ENCODE measurements at places on chromosomes 11 and 22. TPM values are rescaled to one million over a fixed set of nuclear protein-coding genes. Genes with fewer than 3 reads are reported as not detected.
A peak's percentile ranks its signal among the peaks of the same experiment; 100 is the strongest.

DNA sequence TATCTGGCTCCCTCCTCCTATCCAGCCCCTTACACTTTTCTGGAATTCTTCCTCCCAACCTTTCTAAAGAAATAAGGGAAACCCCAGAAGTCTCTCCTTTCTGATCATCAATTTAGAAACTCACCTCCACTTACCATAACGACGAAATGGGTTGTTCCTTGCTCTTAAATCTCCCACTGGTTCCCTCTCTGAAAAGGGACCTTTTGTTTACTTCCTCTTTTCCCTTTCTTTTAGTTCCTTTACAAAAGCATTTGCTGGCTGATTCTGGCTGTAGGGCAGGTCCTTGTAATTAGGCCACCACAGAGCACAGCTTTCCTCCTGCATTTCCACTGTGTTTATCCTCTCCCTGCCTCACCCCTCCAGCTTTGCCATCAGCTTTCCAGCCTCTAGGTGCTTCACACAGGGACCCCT, 12.0 kb downstream of the JAML start:
- H3K27me3 ChIP-seq = no peaks in the 10 kb centered on the region
- DNase-seq = no peak
- H3K4me1 ChIP-seq = peaks cover 6% of the 10 kb centered on the region
- H3K4me3 ChIP-seq = no peak overlapping the region
- H3K36me3 ChIP-seq = no peaks in the 10 kb centered on the region
- peak overlapping the region; percentile 31 for H3K27ac ChIP-seq

The PRAME gene
- not detected for total RNA-seq

GRCh38 chr11:5712507-5712906, 22.9 kb downstream of the TRIM22 start:
- no peak for DNase-seq
- H3K4me3 ChIP-seq = no peak overlapping the region
- no peaks in the 10 kb centered on the region for H3K4me1 ChIP-seq
- no peaks in the 10 kb centered on the region for H3K27me3 ChIP-seq
- no peak overlapping the region for H3K27ac ChIP-seq

DNA sequence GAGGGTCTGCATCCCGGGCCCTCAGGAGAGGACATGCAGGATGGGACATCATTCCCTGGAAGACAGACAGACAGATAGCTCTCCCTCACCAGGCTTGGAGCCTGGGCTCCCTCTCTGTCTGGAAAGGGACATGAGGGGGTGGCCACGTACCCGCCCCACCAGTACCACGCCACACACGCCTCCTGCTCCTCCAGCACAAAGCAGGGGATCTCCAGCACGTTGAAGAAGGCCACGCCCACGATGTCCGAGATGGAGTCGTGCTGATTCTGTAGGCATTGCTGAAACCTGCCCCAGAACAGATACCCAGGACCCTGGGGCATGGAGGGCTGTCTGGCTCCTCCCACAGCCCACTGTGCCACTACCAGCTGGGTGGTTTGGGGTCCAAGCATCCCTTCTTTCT, 2.2 kb downstream of the PLA2G3 start:
- no peak overlapping the region for H3K27ac ChIP-seq
- no peak overlapping the region for H3K4me3 ChIP-seq
- DNase-seq = no peak
- H3K4me1 ChIP-seq = no peaks in the 10 kb centered on the region
- H3K27me3 ChIP-seq = no peaks in the 10 kb centered on the region

- no peaks in the 10 kb centered on the region for H3K36me3 ChIP-seq
- no peak overlapping the region for H3K4me3 ChIP-seq
- no peak overlapping the region for H3K27ac ChIP-seq
- no peak for DNase-seq
- no peaks in the 10 kb centered on the region for H3K4me1 ChIP-seq
Measured at GRCh38 chr11:108847298-108847990, 182.6 kb downstream of the DDX10 start.

The POGLUT3 gene
- 5.5 TPM for total RNA-seq

DNA sequence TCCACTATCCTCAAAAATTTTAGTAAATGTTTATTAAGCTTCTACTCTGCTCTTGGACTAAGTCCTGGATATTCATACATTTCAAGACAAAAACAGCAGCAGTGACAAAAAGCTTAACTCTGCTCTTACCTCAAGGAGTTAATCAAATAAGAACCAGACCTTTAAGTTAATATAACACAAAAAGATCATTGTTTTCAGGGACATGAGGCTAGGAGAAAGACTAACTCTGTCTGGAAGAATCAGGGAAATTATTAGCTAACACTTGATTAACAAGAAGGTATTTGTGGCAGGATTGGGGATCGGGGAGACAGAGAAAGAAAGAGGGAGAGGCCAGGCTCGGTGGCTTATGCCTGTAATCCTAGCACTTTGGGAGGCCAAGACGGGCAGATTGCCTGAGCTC, 74.4 kb downstream of the PPP2R1B start:
- H3K27me3 ChIP-seq = no peaks in the 10 kb centered on the region
- H3K27ac ChIP-seq = no peak overlapping the region
- DNase-seq = no peak

The STK33 gene
- total RNA-seq = not detected

The GAS2L1 gene
- total RNA-seq = 15.8 TPM

- no peak overlapping the region for H3K4me3 ChIP-seq
- H3K36me3 ChIP-seq = no peaks in the 10 kb centered on the region
- H3K27me3 ChIP-seq = no peaks in the 10 kb centered on the region
Measured at GRCh38 chr11:123841174-123841573, 35.0 kb upstream of the OR6M1 start.

The UBQLNL gene
- total RNA-seq = 0.21 TPM

The C1QTNF6 gene
- total RNA-seq = 11.1 TPM

DNA sequence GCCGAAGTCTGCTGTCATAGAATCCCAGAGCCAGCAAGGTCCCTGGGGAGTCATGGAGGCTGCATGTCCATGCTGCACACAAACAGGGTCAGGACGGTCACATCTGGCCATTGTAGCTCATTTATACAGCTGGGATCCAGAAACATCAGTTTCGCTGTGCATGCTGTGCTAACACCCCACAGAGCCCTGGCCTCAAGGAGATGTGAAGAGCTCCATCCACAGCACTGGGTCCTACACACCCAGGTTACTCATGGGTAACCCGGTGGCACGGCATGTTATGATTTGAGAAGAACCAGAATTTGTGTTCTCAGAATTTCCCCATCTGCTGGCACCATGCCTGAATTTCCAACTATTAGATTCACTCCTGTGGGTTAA, 146.3 kb upstream of the ARHGAP20 start:
- H3K4me3 ChIP-seq = no peak overlapping the region
- DNase-seq = no peak
- no peaks in the 10 kb centered on the region for H3K27me3 ChIP-seq
- H3K27ac ChIP-seq = no peak overlapping the region

DNA sequence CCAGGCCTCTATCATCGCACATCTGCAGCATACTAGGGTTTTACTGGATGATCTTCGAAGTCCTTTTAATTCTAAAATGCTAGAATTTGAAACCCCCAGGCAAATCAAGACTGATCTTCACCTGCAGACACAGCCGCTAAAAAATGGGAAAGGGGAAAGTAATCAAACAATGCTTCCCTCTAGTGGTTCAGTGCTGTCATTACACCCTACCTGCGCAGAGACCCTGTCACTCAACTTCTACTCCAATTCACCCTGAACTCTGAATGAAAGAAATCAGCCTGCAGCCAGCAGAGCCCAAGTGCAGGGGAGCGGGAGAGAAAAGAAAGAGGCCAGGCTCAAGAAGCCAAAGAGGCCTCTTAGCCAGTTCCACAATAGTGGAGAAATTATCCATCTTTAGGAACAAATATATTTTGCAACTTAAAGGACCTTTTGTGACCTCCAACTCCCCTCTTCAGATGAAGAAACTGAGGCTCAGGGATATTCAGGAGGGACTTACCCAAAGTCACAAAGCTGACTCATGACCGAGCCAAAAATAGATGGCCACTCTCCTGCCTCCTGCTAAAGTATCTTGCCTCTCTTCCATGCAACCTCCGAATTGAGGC, 33.0 kb downstream of the SERGEF start:
- H3K4me3 ChIP-seq = no peak overlapping the region
- DNase-seq = no peak
- H3K36me3 ChIP-seq = no peaks in the 10 kb centered on the region
- H3K4me1 ChIP-seq = peaks cover 17% of the 10 kb centered on the region
- no peak overlapping the region for H3K27ac ChIP-seq

The TMEM45B gene
- 27.4 TPM for total RNA-seq

DNA sequence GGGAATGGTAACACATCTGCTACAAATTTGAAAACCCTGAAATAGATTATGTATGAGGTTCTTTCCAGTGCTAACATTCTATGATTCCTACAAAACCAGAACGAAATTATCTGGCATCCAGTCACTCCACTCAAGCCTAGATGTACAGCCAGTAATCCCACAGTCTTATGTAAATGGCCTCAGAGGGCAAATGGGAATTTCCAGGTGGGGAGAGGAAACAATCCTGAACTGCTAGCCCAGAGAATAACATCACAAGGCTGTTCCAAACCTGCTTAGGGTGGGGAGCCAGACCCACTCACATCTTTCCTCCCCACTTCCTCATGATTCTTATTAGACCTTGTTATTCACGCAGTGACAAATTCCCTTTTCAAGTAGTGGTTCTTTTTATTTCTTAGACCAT, 3.5 kb downstream of the FIBIN start:
- no peaks in the 10 kb centered on the region for H3K4me1 ChIP-seq
- no peak overlapping the region for H3K27ac ChIP-seq
- H3K36me3 ChIP-seq = no peaks in the 10 kb centered on the region
- DNase-seq = no peak
- no peak overlapping the region for H3K4me3 ChIP-seq

The PKNOX2 gene
- 0.09 TPM for total RNA-seq

DNA sequence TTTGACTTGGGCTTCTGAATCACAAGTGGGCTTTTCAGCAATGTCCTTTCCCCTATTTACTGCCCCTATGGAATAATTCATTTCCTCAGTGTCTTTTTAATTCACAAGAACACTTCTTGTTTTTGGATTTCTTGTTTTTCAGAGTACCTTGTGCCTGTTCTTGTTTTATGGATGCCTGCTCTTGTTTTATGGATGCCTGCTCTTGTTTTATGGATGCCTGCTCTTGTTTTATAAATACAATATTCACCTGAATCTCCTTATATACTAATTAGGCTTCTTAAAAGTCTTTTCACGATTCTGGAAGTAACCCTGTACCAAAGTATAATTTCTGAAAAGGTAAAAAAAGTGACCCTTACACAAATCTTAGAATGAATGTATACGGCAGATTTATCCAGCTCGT, 32.8 kb downstream of the CACNA1I start:
- no peaks in the 10 kb centered on the region for H3K4me1 ChIP-seq
- H3K27me3 ChIP-seq = no peaks in the 10 kb centered on the region
- no peak overlapping the region for H3K27ac ChIP-seq
- H3K36me3 ChIP-seq = no peaks in the 10 kb centered on the region
- no peak overlapping the region for H3K4me3 ChIP-seq

GRCh38 chr11:132802947-132803346, 729.4 kb downstream of the OPCML start:
- H3K27me3 ChIP-seq = no peaks in the 10 kb centered on the region
- DNase-seq = no peak
- no peaks in the 10 kb centered on the region for H3K4me1 ChIP-seq
- no peaks in the 10 kb centered on the region for H3K36me3 ChIP-seq
- H3K27ac ChIP-seq = no peak overlapping the region
- H3K4me3 ChIP-seq = no peak overlapping the region

DNA sequence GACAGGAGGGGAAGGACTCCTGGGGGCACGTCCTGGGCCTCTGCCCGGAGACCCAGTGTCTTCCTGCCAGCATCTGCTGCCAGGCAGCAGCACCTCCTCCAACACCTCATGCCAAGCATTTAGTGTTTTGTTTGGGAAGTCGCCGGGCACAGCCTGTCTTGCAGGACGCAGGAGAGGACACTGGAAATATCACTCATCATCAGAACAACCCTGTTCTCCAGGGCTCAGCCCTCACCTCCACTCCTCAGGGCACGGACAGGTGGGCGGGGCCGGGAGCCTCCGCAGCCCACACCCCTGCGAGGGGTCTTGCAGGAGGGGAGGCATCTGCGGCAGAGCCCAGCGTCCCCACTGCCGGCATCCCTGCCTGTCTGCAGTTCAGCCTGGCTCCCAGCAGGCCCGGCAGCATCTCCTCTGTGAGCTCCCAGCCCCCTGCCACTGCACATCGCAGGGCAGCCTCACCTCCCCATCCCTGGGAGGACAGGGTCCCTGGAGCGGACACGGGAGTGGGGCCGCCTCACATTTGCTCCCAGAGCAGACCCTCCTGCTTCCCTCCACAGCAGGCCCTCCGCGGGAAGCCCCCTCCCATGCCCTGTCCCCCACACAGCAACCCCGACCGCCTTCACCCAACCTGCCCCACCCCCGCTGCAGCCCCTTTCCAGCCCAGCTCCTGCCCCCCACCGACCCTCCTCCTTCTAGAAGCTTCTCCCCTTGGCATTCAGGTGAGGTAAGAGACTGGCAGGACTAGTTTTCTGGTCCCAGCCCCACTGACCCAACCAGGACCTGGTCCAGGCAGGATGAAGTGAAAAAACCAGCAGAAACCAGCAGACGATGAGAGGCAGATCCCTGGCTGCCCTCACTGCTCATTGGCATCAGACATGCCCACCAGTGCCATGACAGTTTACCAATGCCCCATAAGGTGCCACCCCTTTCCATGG, 72.7 kb downstream of the BRD1 start:
- no peak for DNase-seq
- no peaks in the 10 kb centered on the region for H3K36me3 ChIP-seq
- no peaks in the 10 kb centered on the region for H3K27me3 ChIP-seq
- no peak overlapping the region for H3K4me3 ChIP-seq
- H3K27ac ChIP-seq = no peak overlapping the region
- H3K4me1 ChIP-seq = no peaks in the 10 kb centered on the region

DNA sequence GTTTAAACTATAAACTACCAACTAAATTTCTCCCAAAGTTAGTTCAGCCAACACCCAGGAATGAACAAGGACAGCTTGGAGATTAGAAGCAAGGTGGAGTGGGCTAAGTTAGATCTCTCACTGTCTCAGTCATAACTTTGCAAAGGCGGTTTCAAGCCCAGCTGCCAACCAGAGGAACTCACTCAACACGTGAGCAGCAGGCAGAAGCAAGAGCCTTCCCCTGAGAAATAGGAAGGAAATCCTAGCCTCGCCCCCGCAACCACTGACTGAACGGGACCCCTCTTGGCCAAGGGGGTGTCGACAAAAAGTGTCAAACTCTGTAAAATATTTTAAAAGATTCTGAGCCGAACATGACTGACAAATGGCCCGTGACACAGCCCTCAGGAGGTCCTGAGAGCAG, 4.4 kb upstream of the KRTAP5-9 start:
- H3K27ac ChIP-seq = no peak overlapping the region
- no peaks in the 10 kb centered on the region for H3K27me3 ChIP-seq
- no peaks in the 10 kb centered on the region for H3K4me1 ChIP-seq
- DNase-seq = no peak
- H3K4me3 ChIP-seq = no peak overlapping the region

DNA sequence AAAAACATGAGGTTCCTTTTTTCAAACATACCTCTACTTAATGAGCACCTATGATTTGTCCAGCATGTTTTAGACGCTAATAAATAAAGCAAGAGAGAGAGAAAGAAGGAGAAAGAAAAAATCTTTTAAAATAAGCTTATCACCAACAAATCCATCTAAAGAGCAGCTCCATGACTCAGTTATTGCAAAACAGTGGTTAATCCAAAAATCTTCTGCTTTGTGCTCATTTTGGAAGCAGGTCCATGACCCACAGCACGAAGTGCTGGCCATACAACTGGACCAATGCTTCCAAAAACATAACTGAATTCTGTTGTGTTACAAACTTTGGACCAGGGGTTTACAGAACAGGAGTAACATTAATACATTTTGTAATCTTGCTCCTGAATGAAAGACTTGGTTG, 696.6 kb downstream of the KCNA4 start:
- no peak overlapping the region for H3K4me3 ChIP-seq
- H3K36me3 ChIP-seq = no peaks in the 10 kb centered on the region
- peaks cover 22% of the 10 kb centered on the region for H3K4me1 ChIP-seq
- DNase-seq = no peak
- no peak overlapping the region for H3K27ac ChIP-seq
- no peaks in the 10 kb centered on the region for H3K27me3 ChIP-seq
